Stimulated activated CD8-positive, alpha-beta memory T cell treated with anti-CD3 and anti-CD28 coated beads, Interleukin-15, amount 100 ng/mL, for 24 hours (primary cell): ENCODE measurements at places on chromosomes 7 and 10.

GRCh38 chr7:6571160-6571779, 6.0 kb upstream of the ZDHHC4 start:
- DNase-seq, result no peak

GRCh38 chr10:126468876-126469643, 80.8 kb upstream of the ADAM12 start:
- DNase-seq, result no peak

- no peak for DNase-seq
Observed at GRCh38 chr7:22635349-22635748, 91.7 kb upstream of the IL6 start.

- no peak for DNase-seq
Observed at GRCh38 chr7:24323961-24324480, 40.0 kb downstream of the NPY start.

DNA sequence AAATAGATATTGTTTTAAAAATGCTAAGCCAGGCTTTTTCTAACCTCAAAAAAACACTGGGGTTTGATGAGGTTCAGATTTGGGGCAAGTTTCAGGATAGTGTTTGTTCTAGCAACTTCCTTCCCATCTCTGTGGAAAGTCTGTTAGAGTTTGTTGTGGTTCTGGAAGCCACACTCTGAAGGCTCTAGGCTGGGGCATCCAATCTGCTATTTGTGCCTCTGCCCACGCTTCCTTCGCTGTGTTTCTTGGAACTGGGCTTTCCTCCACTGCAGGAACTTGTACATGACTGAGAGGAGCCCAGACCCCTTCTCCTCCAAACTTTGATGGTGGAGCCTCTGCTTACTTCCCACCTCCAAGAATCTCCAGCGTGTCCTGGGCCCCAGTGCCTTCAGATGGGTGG, 108.5 kb upstream of the SLC25A13 start:
- no peak for DNase-seq

DNA sequence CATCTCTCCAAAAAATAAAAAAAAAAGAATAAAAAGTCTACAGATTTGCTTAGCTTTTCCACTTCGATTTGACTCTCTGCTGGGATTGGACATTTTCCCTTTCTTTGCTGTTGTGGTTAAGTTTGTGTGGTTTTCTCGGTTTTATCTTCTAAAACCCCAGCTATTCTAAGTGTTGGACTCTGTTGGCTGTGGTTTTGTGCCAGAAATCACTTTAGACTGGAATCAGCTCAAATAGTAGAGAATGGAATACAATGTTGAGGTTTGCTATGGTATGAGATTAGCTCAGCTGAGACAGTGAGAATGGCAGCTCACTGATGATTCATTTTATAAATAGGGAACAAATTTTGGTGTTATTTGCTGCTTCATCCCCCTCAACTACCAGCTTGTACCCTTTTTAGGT, 116.0 kb downstream of the BUB3 start:
- DNase-seq, result no peak

DNA sequence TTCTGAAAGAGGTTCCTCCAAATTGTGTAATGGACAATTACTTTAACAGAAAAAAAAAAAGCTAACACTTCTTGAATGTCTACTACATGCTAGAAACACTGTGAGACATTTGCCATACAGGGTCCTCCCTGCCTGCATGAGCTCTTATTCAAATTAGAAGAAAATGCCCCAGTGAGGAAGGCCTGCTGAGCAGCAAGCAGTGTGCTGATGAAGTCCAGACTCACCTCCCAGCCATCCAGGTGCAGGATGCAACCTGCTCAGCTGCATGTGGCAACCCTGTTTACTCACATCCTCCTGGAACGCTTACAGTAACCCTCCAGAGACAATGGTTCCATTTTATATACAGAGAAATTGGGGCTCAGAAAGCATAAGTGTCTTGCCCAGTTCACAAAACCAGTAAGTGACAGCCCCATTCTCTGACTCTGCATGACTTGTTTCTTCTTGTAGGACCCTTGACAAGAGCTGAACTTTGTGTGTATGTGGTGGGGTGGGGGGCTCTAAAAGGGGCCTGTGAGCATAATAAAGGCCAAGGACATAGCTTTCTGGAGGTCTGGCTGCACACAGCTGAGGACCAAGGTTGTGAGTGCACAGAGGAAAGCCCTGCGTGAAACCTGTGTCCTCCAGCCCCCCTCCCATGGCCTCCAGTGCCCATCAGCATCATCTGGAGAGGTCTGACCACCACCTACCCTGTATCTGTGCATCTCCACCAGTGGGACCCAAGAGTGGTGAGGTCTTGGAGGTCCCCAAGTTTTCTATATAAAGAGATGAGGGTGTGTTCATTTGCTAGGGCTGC, 387.8 kb downstream of the GRID1 start:
- no peak for DNase-seq

GRCh38 chr7:43760861-43761260, 2.4 kb downstream of the BLVRA start:
- no peak for DNase-seq

GRCh38 chr7:155591055-155591775, 44.9 kb upstream of the CNPY1 start:
- DNase-seq, result no peak

GRCh38 chr10:59595593-59595992, 114.1 kb downstream of the SLC16A9 start:
- DNase-seq, result no peak

- no peak for DNase-seq
Observed at GRCh38 chr10:13678101-13678843, 91.5 kb downstream of the PRPF18 start.

- DNase-seq, result no peak
Observed at GRCh38 chr7:1752771-1753563, 82.9 kb downstream of the ELFN1 start.

DNA sequence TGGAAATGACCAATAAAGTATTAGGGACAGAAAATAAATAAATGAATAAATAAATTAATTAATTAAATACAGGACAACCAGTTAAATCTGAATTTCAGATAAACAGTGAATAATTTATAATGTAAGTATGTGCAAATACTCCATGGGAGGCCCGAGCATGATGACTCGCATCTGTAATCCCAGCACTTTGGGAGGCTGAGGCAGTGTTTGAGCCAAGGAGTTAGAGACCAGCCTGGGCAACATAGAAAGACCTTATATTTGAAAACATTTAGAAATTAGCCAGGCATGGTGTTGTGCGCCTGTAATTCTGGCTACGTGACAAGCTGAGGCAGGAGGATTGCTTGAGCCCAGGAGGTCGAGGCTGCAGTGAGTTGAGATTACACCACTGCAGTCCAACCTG, 123.7 kb downstream of the CUL2 start:
- DNase-seq, result no peak

DNA sequence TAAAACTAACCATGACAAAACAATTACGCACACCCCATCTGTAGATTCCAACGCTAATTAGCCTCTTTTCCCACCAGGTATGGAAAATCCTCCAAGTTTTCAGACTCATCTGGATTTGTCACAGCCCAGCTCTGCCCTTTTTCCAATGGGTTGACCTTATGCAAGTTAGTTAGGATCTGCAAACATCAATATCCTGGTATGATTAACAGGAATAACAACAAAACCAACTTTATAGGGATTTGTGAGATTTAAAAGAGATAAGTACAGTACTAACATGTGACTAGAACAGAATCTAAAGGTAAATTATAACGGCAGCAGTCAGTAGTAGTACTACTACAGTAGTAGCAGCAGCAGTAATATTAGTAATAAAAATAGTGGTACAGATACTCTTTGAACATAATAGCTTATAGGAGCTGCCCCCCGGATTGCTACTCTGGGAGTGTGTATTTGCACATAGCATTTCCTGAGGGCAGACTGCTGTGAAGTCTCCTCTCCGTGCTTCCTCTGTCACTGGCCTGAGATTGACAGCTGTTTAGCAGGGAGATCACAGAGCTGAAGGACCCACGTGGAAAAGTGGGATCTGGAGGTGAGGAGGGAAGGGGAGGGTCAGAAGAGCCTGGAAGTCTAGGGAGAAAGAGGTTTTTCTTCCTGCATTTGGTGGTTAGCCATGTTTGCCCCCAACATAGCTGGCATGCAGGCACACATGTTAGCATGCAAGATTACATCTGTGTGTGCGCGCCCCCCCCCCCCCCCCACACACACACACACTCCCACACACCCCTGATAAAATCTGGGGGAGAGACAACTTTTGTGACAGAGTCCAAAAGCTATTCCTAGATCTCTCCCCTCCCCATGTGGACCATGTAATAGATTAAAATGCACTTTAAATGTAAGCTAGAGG, 73.3 kb upstream of the FAM171A1 start:
- DNase-seq, result no peak

GRCh38 chr10:104350127-104350635, 3.5 kb upstream of the CFAP58 start:
- no peak for DNase-seq

GRCh38 chr10:1070919-1071318, 14.7 kb downstream of the WDR37 start:
- DNase-seq, result no peak

DNA sequence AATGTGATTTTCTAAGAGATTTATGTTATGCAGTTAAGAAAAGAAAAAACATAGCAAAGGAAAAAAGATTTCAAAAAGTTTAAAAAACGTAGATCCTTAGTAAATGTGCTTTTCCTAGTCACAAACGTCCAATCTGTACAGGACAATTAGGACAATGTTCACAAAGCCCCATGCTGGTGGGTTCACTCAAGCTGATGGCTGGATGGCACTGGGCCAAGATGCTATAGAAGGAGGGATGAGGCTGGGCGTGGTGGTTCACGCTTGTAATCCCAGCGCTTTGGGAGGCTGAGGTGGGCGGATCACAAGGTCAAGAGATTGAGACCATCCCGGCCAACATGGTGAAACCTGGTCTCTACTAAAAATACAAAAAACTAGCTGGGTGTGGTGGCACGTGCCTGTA, 22.1 kb downstream of the SVIL start:
- no peak for DNase-seq

GRCh38 chr10:129122846-129123245, 344.2 kb upstream of the MGMT start:
- DNase-seq, result no peak

DNA sequence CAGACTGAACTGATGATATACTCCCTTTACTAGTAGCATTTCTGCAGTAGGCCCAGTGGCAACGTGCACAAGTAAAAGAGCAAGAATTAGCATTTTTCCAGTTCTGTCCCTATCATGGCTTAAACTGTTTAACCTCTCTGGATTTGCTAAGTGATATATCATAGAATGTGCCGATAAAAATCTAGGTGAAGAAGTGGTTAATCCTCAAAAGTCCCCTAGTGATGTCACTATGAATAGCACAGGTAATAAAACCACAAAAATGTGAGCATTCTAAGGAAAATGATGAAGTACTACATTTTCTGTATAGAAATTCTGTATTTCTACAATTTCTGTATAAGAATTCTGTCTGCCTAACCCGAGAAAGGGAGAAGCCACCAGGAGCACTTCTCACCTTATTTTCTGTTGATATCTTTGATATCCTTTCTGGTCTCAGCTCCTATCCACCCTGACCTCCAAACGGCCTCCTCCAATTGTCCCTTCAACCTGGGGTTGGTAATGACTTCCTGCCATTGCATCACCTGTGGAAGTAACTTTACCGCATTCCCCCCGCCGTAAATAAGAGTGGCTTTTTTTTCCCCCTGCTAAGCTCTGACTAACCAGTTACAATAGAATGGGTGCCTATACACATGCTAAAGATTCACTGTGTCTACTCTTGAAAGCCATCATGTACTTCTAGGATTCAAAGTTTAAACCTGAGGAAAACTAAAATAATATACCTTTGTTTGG, 155.9 kb upstream of the ASAH2 start:
- no peak for DNase-seq

DNA sequence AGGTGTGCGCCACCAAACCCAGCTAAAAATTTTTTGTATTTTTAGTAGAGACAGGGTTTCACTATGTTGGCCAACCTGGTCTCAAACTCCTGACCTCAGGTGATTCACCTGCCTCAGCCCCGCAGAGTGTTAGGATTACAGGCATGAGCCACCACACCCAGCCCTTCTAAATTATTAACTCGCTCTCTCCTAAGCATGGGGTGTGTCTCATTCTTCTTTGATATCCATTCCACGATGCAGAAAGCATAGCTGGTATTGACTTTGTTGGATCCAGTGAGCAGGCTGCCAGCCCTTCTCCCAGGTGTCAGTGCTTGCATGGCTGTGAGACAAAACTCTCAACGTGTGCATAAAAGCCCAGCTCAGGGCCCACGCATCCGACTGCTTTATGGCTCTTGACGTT, 254.1 kb upstream of the PFKP start:
- no peak for DNase-seq

GRCh38 chr10:88918191-88918905, 34.2 kb downstream of the ACTA2 start:
- no peak for DNase-seq

GRCh38 chr7:94008537-94008936, 4.4 kb upstream of the BET1 start:
- DNase-seq, result no peak

GRCh38 chr7:110604885-110605284, 486.0 kb upstream of the LRRN3 start:
- no peak for DNase-seq

- no peak for DNase-seq
Observed at GRCh38 chr7:155229548-155230168, 68.0 kb upstream of the INSIG1 start.

- no peak for DNase-seq
Observed at GRCh38 chr7:74405191-74405898, 48.4 kb upstream of the GTF2IRD1 start.

DNA sequence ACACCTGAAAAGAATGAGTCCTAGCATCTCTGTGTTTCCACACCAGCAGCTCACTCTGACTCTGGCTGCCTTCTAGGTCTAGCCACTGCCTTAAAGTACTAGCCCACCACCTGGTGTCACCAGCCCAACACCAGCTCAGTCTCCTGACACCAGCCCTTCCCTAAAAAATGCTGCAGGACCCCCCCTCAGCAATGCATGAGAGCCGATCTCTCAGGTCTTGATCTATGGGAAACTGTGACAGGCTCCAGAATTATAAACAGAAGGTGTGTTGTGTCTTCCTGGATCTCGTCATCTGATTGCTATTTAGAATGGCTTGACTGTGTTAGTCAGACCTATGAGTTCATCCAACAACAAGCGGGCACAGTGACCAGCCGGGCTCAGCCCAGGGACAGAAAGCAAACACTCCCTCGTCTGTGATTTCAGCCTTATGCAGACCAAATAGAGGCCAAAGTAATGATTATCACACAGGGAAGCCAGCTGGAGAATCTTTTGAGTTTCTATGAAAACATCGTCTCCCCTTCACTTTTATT, 66.6 kb downstream of the CUBN start:
- DNase-seq, result no peak

GRCh38 chr10:78442836-78443550, 409.3 kb downstream of the RPS24 start:
- DNase-seq, result no peak

DNA sequence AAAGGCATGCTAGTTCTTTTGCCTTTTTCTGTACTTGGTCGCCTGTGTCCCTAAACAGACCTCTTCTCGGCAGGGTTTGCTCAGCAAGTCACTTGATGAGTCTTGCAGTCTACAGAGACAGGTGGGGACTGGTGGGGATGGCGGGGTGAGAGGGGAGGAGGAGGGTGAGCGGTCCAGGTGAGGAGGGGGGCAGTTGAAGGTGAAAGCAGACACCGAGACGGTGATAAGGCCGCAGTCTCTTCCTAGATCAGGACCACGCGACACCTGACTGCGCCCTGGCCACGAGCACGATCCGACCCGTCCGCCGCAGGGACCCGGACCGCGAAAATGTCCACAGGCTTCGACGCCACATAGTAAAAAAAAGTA, 566 bp downstream of the ASNS start:
- no peak for DNase-seq
